Airway epithelial cell (primary cell): ENCODE measurements at places on chromosomes 13 and 19. TPM values are rescaled to one million over a fixed set of nuclear protein-coding genes. Genes with fewer than 3 reads are reported as not detected.

AXL gene
- 73.9 and 87.1 TPM in 2 replicates for total RNA-seq

SEMA6B gene
- 0.05 and 0.35 TPM in 2 replicates for total RNA-seq

NEK5 gene
- total RNA-seq, result 0.07 and 0.14 TPM in 2 replicates

CEACAM7 gene
- 0.71 TPM in 1 of 2 replicates, not detected in the other for total RNA-seq

HIPK4 gene
- not detected in 2 replicates for total RNA-seq
